ENCODE measurements at places on chromosomes 6 and 20.

- DNase-seq, result no peak
These were observed 32.4 kb upstream of the ADTRP start for GRCh38 chr6:11810854-11811643.

- DNase-seq, result no peak
These were observed 6.0 kb downstream of the HLA-DMA start for GRCh38 chr6:32946893-32947292.

DNA sequence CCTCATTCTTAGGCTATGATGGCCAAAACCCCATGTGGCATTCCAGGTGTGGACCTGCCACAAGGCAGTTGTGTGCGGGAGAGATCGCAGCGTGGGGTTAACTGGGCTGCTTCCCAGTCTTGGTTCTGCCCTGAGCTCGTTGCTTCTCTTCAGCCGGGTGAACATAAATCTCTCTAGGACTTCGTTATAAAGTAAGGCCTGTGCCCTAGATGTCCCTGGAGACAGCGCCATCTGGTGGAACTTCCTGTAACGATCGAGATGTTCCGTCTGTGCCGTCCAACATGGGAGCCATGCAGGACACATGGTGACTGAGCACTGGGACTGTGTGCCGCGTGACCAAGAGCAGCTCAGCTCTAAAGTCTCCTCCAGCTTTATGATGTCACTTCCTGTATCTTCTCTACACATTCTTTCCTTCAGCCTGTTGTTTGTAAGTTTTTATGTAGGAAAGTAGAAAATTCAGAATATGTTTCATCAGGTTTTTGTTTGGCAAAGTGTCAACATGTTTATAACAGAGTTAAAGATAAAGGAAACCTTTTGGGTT, 26.8 kb upstream of the RPP40 start:
- DNase-seq, result peak; percentile 60

DNA sequence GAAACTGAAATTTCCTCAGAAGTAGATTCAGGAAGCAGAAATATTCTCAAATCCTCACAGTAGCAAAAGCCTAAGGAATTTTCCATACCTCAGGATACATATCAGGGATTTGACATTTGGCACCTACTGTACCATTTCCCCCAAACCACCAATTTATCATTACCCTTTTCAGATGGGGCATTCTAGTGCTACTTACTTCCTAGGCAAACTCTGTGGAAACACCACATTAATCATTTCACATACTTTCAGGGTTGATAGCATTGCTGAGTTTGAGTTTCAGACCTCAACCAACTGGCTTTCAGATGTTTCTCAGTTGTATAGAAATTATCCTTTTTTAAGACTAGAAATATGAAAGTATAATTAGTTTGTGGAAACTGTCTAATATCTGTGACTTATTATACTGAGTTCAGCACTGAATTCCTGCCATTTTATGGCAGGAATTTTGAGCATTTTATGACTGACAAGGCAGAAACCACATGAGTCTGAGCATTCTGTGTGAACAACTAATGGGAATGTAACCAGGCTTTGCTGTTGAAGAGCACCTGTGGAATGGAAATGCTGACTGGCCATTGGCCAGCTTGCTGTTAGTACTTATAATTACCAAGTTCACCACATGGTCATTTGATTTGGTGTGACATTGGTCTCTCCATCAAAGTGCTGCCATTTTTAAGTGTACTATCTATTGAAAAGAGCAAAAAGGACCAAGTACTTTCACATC, 35.1 kb upstream of the IRAK1BP1 start:
- no peak for DNase-seq

GRCh38 chr20:47178277-47178676, 178.2 kb downstream of the ZMYND8 start:
- DNase-seq, result no peak

GRCh38 chr6:141986457-141986856, 146.3 kb upstream of the GJE1 start:
- DNase-seq, result no peak

All from stimulated activated CD8-positive, alpha-beta memory T cell treated with anti-CD3 and anti-CD28 coated beads, Interleukin-7, amount 100 ng/mL, for 4 hours (primary cell).